ENCODE measurements at places on chromosomes 5 and 9. TPM values are rescaled to one million over a fixed set of nuclear protein-coding genes. Genes with fewer than 3 reads are reported as not detected.

GRCh38 chr5:160516696-160517530 is 95.3 kb downstream of the PTTG1 start:
- DNase-seq = no peak

- no peak for DNase-seq
Observed at GRCh38 chr5:82849885-82850284, 227.3 kb downstream of the TMEM167A start.

DNA sequence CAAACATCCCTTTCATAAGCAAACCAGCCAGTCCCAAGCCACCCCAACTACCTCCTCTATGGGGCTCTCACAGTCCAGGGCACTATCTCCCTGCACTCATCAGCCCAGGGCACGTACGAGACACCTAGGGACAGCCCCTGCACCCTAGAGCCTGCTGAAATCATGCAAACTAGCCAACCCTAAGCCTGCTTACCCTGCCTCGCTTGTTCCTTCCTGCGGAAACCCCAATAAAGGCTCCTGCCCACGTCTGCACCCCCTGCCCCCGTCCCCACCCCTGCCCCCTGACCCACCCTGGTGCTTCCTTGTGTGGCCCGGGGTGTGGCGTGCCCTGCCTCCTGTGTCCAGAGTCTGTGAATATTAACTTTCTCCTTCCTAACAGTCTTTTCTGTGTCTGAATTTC is 135.9 kb downstream of the GADD45G start:
- DNase-seq = no peak

The CCDC192 gene
- not detected for total RNA-seq

GRCh38 chr5:158519433-158520021 is 580.2 kb downstream of the EBF1 start:
- DNase-seq = no peak

GRCh38 chr9:70868661-70869652 is 252.5 kb downstream of the TRPM3 start:
- no peak for DNase-seq

GRCh38 chr5:123059455-123059854 is 22.9 kb upstream of the PPIC start:
- DNase-seq = no peak

- no peak for DNase-seq
Observed at GRCh38 chr5:135578685-135579341, at the start of gene CXCL14. Gene CXCL14, minus strand, starts transcription at chr5:135578991. Its CDS starts 213 bp downstream, at chr5:135578778.

The PKD2L2 gene
- total RNA-seq = not detected

The PHF2 gene
- 14.3 TPM for total RNA-seq
